Immature natural killer cell (primary cell): ENCODE measurements at places on chromosomes 12 and 14. TPM values are rescaled to one million over a fixed set of nuclear protein-coding genes. Genes with fewer than 3 reads are reported as not detected.

Gene KLRB1
- polyA plus RNA-seq: 303 TPM

Gene TESPA1
- polyA plus RNA-seq: 33.1 TPM

Gene DHRS2
- 0.58 TPM for polyA plus RNA-seq

Gene LRIG3
- polyA plus RNA-seq: not detected

Gene SOCS4
- polyA plus RNA-seq: 1.3 TPM

Gene PLEKHH1
- polyA plus RNA-seq: not detected

Gene KRT85
- polyA plus RNA-seq: not detected

Gene CLEC4C
- 0.36 TPM for polyA plus RNA-seq
